ENCODE measurements at places on chromosomes 13 and 19. TPM values are rescaled to one million over a fixed set of nuclear protein-coding genes. Genes with fewer than 3 reads are reported as not detected.

Gene SLC17A7
- 0.09 TPM for polyA plus RNA-seq

Gene UBL3
- polyA plus RNA-seq, result 18.0 TPM

Gene LILRA5
- not detected for polyA plus RNA-seq

Gene SH2D3A
- polyA plus RNA-seq, result 0.07 TPM

Gene DNAJC15
- 63.6 TPM for polyA plus RNA-seq

Gene C19orf38
- polyA plus RNA-seq, result 0.26 TPM

DNA sequence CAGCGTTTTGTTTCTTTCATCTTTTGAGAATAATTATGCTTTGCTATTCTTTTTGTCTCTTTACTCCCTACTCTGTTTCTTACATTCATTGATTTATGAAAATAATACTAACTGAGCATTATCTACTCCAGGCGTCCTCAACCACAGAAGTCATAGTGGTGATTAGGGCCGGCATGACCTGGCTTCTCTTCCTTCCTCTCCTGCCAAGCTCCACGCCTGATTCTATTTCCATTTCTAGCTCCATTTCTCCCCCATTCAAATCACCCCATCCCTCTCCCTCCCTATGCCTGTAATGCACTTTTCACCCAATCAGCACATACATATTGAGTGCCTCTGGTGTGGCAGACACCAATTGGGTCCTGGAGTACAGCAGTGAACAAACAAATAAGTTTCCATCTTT is 183.2 kb upstream of the GPR12 start:
- no peak for DNase-seq

- no peak for DNase-seq
These were observed 577.2 kb downstream of the SLITRK5 start for GRCh38 chr13:88248393-88248792.

GRCh38 chr19:29685326-29685725 is 20.1 kb downstream of the PLEKHF1 start:
- DNase-seq, result no peak

GRCh38 chr19:49864890-49865289 is 2.5 kb downstream of the PNKP start:
- DNase-seq, result no peak

- DNase-seq, result no peak
These were observed at the start of gene LGALS7B for GRCh38 chr19:38788478-38789243. TSS of gene LGALS7B (plus strand) at chr19:38789200. CDS start at chr19:38789227, 27 bp downstream.

All from BJ (cell line).